ENCODE measurements at places on chromosomes 5 and 9.

GRCh38 chr9:4794691-4795090 lies 1.9 kb downstream of the RCL1 start:
- DNase-seq = no peak

- DNase-seq = no peak
These were observed 33.9 kb upstream of the GLIS3 start for GRCh38 chr9:4333787-4334186.

- no peak for DNase-seq
These were observed 340.4 kb downstream of the SLIT3 start for GRCh38 chr5:168960497-168960896.

DNA sequence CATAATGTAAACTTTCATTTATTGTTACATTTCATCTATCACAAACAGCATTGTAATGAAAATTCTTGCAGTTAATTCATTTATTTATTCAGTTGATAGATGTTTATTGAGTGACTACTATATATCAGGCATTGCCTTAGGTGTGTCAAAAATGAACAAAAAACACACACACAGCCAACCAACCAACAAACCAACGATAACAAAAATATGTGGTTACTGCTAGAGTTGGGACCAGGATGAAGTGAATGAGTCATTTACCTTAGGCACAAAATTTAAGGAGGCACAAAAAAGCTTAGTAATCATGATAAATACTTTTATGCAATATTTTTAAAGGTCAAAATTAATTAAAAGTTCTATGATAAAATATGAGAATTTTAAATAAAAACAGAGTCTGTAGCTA lies 223.4 kb downstream of the CSNK1G3 start:
- DNase-seq = no peak

DNA sequence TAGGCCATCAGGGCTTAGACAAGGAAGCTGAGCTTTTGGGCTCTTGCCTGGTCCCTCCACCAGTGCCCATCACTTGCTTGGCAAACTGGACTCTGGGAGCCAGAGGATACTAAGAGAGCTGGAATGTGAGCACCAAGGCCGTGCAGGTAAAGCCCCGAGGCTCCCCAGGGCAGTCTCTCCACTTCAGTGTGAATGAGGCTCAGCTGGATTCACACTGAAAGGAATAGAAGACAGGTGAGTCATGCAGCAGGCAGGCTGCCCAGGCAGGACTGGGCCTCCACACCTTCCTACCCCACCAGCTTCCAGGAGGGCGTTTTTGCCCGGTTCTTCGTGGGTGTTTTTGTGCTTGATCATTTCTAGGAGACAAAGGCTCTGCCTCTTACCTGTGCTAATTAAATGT lies 7.3 kb upstream of the CTSV start:
- no peak for DNase-seq

GRCh38 chr9:133362359-133363044 lies 6.2 kb downstream of the SURF2 start:
- DNase-seq = no peak

DNA sequence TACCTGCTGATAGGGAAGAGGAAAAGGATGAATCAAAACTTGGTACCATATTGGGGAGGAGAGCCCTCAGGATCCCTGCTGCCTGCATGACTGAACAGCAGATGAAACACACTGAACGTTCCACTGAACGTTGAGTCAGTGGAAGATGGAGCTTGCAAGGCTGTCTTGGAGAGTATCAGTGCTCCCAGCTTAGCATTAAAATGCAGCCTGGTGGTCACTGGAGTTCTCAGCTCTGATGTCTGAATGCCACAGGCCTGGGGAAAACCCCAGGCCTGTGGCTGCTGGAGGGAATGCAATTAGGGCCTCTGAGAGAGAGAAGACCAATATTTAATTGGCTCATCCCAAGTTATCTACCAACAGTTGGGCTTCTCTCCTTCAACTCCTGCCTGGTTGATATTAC lies 54.5 kb downstream of the PDE4D start:
- DNase-seq = no peak

- DNase-seq = no peak
These were observed 71.9 kb downstream of the TSPAN17 start for GRCh38 chr5:176719113-176719739.

- no peak for DNase-seq
These were observed 14.6 kb upstream of the TRAF1 start for GRCh38 chr9:120941046-120941770.

- no peak for DNase-seq
These were observed 19.3 kb downstream of the AK8 start for GRCh38 chr9:132858751-132859150.

GRCh38 chr9:34634551-34635248 lies 2.9 kb downstream of the SIGMAR1 start:
- DNase-seq = no peak

GRCh38 chr5:83911367-83911919 lies 190.8 kb upstream of the HAPLN1 start:
- no peak for DNase-seq

GRCh38 chr9:77125665-77126064 lies 51.7 kb upstream of the VPS13A start:
- no peak for DNase-seq

GRCh38 chr5:53963958-53964357 lies 346.4 kb downstream of the ARL15 start:
- DNase-seq = no peak

DNA sequence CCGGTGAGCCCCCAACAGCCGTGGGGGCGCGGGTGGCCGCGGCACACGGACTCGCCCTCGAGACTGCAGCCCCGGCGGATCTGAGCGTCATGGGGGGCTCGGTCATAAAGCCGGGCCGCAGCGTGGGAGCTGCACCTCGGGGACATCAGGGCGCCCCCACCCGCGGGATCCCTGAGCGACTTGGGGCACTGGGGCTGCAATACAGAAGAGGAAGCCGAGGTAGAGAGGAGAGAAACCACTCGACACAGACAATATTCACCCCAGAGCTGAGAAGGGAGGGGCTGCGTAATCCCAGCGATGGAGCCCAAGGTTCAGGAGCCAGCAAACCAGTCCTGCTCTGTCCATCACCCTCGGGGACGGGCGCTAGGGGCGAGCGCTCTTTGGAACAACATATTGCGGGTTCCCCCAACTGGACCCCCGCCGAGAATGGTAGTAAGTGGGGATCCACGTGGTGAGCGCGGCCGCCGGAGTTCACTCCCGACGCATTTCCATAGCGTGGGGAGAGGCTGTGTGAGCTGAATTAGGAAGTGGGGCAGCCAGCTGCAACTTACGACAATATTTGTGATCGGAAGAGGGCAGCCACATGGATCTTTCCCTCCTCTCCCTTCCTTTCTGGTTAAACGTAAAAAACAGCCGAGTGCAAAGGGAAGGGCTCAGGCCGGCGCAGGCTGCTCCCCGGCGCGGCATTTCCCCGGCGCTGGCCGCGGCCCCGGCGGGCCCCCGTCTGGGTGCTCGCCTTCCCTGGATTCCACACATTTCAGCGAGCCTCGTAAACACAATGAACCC lies 9.9 kb downstream of the PTCH1 start:
- DNase-seq = peak; percentile 48

- DNase-seq = no peak
These were observed 82.1 kb downstream of the SLIT3 start for GRCh38 chr5:169218861-169219260.

- no peak for DNase-seq
These were observed 286.0 kb downstream of the CYLC2 start for GRCh38 chr9:103281126-103281525.

GRCh38 chr5:179190851-179191505 lies 130.8 kb downstream of the ZNF354C start:
- DNase-seq = no peak

DNA sequence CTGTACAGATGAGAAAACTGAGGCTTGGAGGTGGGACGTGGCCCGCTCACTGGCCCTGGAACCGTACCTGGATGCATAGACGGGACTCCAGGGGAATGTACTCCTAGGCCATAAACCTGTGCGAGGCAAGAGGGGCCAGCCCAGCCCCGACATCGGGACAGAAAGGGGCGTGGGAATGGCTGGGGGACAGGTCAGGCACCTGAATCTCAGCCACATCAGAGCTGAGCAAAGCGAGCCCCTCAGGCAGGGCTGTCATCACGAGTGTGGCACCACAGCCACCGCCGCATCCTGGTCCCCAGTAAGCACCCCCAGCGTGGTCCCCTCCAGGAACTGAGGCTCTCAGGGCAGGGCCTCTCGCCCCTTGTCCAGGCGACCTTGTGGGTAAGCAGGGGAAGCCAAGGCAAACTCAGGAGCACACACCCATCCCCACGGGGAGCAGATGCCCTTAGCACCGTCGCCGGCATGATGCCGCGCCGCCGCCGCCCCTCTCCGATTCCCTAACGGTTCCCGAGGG lies 16.5 kb downstream of the NACC2 start:
- no peak for DNase-seq

DNA sequence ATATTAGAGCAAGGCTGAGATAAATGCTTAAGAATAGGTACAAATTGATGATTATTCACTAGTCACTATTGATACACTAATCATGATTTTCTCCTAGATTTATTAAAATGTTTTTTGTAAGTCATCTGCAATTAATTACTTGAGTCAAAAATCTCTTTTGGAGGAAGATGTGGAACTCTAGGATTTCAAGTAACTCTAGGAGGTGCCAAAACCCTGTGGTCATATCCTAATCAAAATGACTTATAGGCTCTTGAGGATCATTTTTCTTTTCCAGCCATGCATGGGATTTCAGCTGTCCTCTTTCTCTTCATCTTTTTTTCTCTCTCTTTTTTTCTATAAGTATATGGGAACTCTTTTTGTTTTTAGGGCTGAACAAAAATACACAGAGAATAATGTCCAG lies 141.8 kb upstream of the CD180 start:
- DNase-seq = no peak

DNA sequence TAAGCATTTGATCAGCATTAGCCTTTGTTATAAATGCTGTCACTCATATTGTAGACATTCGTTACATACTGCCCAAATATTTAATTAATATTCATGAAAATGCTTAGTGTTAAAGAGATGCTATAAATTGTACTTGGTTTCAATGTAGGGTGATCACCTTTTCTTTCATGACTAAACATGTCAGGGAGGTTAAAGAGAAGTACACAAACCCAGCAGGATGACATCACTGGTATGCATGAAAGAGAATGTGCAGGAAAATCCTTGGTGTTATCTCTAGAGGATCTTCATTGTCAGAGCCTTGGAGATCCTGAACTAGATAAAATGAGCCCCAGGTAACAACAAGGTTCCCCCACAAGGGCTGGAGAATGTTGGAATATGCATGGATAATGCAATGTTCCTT lies 33.0 kb upstream of the SV2C start:
- no peak for DNase-seq

DNA sequence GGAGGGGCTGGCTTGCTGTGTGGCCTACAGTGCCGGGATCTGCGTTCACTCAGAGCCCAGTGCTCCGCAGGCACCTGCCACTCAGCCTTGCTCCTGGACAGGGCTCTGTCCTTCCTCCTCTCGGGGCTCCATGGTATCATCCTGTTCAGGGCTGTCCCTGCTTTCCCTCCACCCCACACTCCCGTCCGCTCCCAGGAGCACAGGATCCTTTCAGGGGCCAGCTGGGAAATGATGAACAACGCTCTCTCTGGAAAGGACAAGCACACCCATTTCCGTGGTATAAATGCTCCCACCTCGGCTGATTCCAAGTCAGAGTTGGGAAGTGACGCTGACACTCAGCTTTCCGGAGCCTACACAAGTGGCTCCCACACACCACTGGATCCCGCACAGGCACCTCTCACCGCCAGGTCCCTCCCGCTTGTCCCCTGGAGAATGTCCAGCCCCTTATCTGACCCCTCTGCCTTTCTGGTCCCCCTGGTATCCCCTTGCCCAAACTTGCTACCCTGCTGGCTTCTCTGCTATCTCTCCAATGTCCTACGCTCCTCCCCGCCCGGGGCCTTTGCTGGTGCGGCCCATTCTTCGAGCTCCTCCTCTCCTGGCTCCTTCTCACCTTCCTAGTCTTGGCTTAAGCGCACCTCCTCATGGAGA lies 21.3 kb downstream of the HMCN2 start:
- no peak for DNase-seq

DNA sequence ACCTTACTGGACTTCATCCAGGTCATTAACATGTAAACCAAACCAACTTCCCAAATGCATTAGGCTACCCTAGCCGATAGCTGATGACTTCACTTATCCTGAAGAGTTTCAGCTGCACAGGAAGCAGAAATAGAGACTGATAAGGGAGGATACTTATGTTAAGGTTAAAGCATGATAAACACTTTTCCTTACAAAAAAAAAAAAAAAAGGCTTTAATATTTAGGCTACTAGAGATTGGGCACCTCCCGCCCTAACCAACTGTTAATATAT lies 1.6 kb upstream of the MEF2C start:
- no peak for DNase-seq

- no peak for DNase-seq
These were observed 31.6 kb downstream of the ABLIM3 start for GRCh38 chr5:149172709-149173505.

- DNase-seq = no peak
These were observed 12.0 kb downstream of the MACROH2A1 start for GRCh38 chr5:135386886-135387628.

GRCh38 chr9:108831496-108832178 lies 24.1 kb downstream of the ACTL7B start:
- DNase-seq = no peak

GRCh38 chr5:64693636-64694035 lies 3.3 kb downstream of the SHISAL2B start:
- no peak for DNase-seq

GRCh38 chr5:142152384-142152732 lies 43.8 kb downstream of the NDFIP1 start:
- DNase-seq = no peak

- DNase-seq = no peak
These were observed 68.1 kb downstream of the CRB2 start for GRCh38 chr9:123424131-123424530.

- DNase-seq = no peak
These were observed 24.4 kb downstream of the SLC6A7 start for GRCh38 chr5:150214289-150214688.

DNA sequence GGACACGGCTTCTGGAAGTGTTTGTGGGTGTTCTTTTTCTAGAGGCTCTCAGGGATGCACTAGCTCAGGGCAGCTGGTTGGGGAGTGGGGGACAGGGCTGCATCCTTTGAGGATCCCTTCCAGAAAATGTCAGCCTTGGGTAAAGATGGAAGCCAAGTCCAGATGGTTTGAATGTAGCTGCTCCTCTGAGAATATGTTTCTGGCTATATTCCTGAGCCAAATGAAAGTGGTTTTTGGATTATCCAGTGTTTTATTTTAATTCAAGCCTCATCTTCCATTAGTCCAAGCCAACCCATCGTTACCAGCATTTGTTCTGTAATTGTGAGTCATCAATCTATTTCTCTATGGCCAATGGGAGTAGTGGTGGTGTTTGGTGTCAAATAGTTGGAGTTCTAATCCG lies 70.4 kb downstream of the SPRY4 start:
- DNase-seq = no peak

Data from naive B cell (primary cell).